Left colon (tissue), 2 donors: ENCODE measurements at places on chromosomes 4 and X.

- DNase-seq, result no peak
These were observed 100.3 kb downstream of the F11 start for GRCh38 chr4:186366326-186366725.

GRCh38 chr4:167290678-167291077 is 56.4 kb upstream of the SPOCK3 start:
- no peak for DNase-seq

- no peak for DNase-seq
These were observed 49.4 kb downstream of the ANXA3 start for GRCh38 chr4:78601013-78601412.

GRCh38 chrX:9180623-9181022 is 146.7 kb upstream of the FAM9B start:
- DNase-seq, result no peak

DNA sequence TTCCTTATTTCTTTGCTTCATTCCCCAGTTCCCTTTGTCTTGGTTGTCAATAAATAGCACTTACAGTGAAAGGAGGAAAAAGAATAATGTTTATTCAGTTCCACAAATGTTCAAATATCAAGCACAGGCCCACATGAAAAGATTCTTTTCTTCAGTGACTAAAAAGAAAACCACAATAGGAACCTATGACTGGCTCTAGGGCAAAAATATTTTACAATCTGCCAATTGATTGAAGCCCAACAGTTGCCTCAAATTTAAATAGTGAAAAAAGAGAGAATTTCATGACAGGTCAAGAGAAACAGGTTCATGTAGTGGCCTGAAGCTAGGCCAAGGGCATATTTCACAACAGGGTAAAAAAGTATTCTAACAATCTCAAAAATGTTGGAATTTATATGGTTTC is 553.8 kb downstream of the CENPC start:
- DNase-seq, result no peak

DNA sequence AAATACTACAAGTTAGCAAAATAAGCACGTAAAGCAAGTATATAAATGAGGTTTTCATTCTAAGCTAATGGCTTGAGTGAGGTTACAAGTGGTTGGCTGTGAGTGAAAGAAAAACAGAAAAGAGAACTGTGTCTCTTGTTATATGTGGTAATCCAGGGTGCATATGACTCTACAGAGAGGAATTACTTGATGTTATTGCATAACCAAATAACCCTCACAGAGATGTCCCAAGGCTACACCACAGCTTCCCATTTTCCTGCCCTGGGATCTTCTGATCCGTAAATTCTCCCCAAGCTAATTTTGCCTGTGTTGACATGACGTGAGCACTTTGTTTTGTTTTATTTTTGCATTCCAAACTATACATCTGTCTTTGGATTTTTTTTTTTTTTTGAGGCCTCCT is 470.0 kb upstream of the INTU start:
- no peak for DNase-seq

DNA sequence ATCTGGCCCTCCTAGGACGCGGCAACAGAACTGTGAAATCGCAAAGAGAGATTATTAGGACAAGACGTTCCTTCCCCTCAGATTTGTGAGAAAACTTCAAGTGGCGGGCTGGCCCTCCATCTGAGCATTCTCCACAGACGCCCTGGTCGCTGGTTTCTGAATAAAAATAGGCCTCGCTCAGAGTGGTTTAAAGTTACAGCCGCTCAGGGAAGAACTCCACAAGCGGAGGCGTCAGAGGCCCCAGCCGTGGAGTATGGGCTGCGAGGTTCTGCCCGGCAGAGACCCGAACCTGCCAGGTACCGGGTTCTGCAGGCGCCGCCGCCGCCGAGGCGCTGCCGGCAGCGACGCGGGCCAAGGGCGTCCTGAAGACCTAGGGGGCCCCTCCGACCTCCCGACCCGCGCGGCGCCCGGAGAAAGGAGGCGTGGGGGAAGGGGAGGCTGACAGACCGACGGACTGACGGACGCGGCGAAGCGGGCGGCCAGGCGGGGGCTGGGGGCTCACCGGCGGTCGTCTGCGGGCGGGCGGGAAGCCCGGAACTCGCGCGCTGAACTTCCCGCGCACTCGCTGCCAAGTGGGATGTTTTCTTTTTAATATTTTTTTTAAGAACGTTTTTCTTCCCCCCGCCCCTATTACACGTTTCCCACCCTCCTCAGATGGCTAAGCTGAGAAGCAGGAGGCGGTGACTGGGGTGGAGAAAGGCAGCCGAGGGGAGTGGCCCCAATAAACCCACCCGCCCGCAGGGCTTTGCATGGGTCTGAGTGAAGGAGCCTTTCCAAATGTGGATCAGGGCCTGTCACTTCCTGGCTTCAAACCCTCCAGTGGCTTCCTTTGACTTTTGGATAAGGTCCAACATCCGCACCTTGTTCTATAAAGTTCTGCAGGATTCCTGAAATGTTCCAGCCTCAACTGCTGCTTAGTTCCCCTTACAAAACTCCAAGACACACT is at the start of gene PABPC4L:
Gene PABPC4L, minus strand, starts transcription at position 574 of the 946 bp plus-strand sequence. CDS start 770 bp downstream, outside the sequence.
- no peak for DNase-seq

- no peak for DNase-seq
These were observed 587.9 kb downstream of the TLL1 start for GRCh38 chr4:166460769-166461550.
